Left renal cortex interstitium (tissue), 4 donors: ENCODE measurements at places on chromosomes 6 and 20.
A peak's percentile ranks its signal among the peaks of the same experiment; 100 is the strongest.

DNA sequence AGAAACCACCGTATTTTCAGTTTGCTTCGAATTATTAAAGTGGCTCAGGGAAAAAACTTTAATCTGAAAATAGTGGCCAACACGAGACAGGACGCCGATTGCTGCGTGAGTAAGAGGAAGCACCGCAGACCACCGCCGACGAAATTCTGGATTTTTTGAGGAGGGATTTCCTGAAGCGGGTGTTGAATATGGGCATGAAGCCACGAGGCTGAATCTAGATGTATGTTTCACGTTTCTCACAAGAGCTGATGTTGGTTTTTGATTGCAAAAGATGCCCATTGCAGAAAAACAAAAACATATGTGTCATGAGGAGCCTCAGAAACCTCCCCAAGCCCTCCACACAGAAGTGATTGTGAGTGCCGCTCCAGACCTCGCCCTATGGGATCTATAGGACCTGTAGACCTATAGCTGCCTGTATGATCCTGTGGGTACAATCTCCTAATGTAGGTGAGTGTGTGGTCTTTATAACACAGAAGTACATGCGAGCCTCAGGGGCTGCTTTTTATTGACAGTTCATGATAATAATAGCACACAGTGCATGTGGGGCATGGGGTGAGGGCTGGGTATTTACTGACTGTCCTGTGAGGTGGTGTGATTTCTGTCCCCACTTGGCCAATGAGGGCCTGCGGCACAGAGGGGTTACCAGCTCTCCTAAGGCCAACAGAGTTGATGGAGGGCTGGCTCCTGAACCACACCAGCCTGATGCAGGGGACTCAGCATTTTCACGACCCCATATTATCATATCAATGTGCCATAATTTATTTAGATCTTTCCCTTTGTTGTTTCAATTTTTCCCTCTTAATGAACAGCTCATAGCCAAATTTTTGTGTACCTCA, 243.9 kb downstream of the DLL1 start:
- DNase-seq: no peak

DNA sequence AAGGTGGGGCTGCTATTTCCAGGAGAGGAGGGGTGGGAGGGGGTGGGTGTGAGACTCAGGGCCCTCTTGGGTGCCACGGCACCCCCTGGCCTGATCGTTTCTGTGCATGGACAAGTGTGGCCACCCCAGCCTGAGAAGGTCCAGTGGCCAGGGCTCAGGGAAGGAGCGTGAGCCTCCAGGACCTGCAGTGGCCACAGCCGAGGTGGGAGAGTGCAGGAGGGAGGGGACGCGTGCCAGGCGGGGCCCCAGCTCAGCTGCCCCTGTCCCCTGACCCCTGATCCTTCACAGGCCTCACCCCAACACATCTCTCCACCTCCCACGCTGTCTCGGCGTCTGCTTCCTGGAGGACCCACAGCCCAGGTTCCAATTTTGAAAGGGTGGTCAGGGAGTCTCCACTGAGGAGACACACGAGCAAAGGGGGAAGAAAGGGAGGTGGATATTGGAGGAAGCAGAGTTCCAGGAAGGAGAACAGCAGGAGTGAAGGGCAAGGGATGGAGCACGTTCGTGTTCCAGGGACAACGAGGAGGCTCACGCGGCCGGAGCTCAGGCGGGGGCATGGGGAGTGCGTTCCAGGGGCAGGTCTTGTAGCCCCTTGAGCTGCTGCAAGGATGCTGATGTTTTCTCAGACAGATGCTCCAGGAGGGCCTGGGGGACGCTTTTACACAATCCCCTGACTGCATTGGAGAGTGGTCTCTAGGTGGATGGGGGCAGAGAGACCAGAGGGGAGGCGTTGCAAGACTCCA, 4.2 kb upstream of the HRH3 start:
- DNase-seq: no peak

GRCh38 chr6:79079561-79080041, 1.5 kb upstream of the PHIP start:
- peak; percentile 58 for DNase-seq

- DNase-seq: no peak
These were observed 20.2 kb upstream of the PIM1 start for GRCh38 chr6:37149745-37150144.

DNA sequence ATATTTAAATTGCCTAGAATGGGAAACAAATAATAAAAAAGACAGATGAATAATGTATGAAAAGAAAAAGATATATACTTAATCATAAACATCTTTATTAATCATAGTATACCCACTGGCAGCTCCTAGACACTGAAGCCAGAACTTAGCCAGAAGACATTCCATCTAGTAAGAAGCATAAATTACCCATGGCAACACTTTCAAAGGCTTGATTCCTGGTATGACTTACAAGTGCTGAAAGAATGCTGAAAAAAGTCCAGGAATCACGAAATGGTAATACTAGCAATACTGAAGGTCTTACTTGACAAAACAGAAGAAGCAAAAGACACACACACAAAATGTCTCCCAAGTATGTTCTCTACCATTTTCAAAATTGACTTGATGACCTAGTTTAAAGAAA, 38.0 kb downstream of the RWDD2A start:
- no peak for DNase-seq

- DNase-seq: no peak
These were observed 133.9 kb downstream of the JPH2 start for GRCh38 chr20:44053046-44053445.

DNA sequence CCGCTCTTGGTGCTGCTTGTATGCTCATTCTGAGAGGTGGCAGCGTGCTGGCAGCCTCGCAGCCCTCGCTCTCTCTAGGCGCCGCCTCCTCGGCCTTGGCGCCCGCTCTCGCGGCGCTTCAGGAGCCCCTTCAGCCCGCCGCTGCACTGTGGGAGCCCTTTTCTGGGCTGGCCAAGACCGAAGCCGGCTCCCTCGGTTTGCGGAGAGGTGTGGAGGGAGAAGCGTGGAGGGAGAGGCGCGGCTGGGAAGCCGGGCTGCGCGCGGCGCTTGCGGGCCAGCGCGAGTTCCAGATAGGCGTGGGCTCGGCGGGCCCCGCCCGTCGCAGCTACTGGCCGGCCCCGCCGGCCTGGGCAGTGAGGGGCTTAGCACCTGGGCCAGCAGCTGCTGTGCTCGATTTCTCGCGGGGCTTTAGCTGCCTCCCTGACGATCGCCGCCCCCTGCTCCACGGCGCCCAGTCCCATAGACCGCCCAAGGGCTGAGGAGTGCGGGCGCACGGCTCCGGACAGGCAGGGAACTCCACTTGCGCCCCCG, 19.5 kb upstream of the FAM8A1 start:
- peak; percentile 13 for DNase-seq

GRCh38 chr6:122790423-122791309, 1.6 kb downstream of the SMPDL3A start:
- DNase-seq: no peak

DNA sequence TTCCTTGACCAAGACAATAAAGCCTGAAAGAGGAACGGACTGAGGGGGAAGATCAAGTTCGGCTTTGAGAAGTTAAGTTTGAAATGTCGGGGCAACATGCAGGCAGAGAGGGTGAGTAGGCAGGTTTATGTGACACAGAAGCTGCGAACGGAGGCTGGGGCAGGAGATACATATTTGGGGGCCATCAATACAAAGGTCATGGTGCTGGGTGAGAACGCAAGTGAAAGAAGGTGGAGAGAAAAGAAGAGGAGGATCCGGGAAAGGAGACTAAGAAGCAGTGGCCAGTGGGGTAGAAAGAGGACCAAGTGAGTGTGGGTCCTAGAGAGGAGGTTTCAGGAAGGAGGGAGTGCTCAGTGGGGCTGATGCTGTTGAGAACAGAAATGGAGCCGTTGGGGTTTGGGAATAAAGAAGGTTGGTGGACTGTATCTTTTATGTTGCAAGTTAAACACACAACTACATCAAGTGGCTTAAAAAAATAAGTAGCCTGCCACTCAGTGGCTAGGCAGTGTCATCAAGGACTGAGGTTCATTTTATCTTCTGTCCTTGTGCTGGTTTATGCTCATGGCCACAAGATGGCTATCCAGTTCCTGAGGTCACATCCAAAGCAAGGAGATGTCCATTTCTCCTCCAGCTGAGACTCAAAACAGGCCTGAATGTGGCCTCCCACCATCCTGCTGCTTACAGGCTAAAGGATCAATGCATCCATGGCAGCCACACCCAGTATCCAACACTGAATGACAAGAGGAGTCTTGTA, 1.7 kb upstream of the BLCAP start:
- DNase-seq: no peak

DNA sequence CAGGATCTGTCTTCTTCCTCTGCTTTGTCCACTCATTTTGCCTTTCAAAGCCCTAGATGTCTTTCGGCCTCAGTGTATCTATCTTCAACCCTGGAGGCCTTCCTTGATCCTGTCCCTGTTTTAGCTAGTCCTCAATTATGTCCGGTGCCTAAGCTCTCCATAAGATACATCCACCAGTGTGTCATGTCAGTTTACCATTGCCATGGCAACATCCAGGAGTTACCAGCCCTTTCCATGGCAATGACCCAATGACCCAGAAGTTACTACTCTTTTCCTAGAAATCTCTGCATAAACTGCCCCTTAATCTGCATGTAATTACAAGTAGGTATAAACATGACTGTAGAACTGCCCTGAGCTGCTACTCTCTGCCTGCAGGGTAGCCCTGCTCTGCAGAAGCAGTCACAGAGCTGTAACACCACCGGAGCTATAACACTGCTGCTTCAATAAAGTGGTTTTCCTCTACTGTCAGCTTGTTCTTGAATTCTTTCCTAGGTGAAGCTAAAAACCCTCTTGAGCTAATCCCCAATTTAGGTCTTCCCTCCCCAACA, 712.1 kb upstream of the AGPAT4 start:
- DNase-seq: no peak

DNA sequence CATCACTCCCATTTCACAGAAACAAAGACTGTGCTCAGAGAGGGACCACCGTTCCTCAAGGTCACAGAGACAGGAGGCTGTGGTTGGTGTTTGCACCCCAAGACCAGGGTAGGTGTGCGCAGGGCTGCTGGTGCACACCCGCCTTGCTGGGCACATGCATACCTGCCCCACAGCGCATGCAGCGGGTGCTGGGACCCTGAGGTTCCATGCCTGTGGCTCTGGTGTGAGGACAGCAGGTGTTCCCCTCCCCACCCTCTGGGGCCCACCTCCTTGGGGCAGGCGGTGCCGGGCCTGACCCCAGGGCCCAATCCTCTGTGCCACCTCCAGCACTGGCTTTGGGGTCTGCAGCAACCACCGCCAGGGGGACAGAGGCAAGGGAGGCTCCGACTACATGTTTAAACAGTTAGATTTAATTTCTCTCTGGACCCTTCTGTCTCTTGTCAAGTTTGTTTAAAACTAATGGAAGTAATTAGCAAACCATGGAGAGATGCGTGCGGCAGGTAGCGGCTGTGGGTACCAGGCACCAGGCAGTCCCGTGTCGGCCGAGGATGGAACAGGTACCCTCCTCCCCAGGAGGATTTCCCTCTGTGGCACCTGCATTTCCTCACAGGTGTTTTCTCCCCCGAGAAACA, 327.8 kb downstream of the TAF4 start:
- no peak for DNase-seq

GRCh38 chr6:137951064-137951597, 84.1 kb downstream of the TNFAIP3 start:
- DNase-seq: no peak

GRCh38 chr6:25462235-25462897, 183.2 kb downstream of the CARMIL1 start:
- no peak for DNase-seq

- no peak for DNase-seq
These were observed 162.3 kb upstream of the ZNF217 start for GRCh38 chr20:53755733-53756531.

DNA sequence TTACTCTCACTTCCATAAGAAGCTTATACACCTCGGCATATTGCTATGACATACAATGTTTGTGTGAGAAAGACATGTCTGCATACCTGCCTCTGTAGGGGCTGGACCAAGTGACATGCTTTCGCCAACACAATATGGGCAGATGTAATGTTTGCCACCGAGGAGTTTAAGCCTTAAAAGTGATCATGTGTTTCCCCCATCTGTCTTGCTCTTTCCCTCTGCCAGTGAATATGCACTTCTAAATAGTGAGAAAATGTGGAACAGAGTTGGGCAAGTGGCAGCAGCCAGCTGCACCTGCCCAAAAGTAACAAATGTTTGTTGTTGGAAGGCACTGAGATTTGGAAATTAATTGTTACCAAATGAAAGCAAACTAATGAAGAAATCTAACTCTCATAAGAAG, 274.8 kb upstream of the BTBD3 start:
- no peak for DNase-seq

DNA sequence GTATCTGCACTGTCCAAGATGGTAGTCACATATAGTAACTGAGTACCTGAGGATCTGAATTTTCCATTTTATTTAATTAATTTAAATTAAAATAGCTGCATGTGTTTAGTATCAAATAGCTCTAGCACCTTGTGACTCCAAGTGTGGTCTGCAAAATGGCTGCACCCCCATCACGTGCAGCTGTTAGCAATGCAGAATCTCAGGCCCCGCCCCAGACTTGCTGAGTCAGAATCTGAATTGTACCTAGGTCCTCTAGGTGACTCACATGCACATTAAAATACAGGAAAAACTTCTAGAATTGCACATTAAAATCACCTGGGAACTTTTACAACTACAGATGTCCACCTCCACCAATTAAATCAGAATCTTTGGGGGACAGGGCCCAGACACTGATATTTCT, 19.2 kb upstream of the FAM83C start:
- DNase-seq: no peak

DNA sequence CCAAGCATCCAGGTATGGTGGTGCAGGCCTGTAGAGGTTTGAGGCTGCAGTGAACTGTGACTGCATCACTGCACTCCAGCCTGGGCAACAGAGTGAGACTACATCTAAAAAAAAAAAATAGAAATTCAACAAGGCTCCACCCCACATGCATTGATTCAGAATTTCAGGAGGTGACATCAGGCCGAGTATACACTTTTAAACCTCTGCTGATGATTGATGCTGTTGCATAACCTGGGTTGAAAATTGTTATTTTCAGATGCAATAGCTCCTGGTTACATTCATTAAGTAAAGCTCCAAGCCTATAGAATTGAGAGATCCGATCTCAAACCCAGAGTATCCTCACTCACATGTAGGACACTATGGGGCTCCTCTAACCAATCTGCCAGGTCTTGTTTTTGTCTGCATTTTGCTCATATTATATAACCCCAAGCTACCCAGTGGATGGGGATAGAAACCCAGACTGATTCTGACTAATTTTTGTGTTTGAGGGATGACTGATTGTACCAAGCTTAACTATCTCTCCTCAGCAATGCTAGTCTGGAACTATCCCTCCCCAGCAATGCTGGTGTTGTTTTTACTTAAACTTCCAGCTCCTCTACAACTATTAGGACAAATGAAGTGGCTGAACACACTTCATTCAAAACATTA, 123.5 kb upstream of the PREP start:
- no peak for DNase-seq

DNA sequence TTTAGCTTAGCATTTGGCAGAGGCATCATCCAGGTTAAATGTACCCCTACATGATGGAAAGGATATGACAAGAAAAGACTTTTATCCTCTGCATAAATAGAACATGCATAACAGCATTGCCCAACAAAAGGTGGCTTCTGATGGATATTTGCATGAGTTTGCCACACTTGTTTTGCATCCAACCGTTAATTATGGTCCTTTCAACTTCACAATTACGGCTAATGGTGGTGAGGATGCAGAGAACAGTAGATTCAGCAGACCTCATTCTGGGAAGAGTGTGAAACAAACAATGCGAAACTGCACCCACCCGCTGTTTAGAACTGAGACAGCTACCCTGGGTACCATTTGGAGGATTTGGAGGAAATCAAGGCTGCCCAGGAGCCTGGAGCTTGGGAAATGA, 690.9 kb upstream of the CHD6 start:
- no peak for DNase-seq
